ENCODE measurements at places on chromosomes 3 and 15. TPM values are rescaled to one million over a fixed set of nuclear protein-coding genes. Genes with fewer than 3 reads are reported as not detected.

DNA sequence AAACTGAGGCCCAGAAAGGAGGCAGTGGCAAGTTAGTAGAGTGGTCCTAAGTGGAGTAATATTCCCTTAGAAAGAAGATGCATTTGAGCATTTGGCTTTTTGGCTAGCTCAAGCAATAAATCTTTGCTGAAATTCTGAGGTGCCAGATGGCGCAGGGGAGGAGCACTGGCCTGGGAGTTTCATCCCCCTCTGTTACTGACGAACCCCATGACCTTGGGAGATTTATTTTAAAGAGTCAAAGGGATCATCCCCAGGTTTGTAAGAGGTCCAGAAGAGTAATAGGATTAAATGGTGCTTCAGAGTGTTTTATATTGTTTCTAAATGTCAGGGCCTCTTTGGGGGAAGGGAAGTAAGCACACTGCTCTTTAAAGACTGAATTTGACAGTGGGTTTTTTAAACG lies 85.1 kb upstream of the PIAS1 start:
- DNase-seq: no peak
- H3K27ac ChIP-seq: no peak overlapping the region
- peaks cover 27% of the 10 kb centered on the region for H3K27me3 ChIP-seq
- no peak overlapping the region for H3K4me3 ChIP-seq
- H3K36me3 ChIP-seq: no peaks in the 10 kb centered on the region

DNA sequence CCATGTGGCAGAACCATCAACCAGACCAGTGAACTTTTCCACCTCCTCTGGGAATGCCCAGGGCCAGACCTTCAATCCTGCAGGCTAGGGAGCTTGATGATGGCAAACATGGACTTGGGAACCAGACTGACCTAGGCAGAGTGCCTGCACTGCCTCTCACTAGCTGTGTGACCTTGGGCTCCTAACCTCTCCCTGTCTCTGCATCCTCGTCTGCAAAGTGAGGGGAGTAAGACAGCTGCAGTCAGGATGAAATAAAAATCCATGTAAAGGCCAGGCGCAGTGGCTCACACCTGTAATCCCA lies 17.5 kb upstream of the LOXL1 start:
- H3K27me3 ChIP-seq: no peaks in the 10 kb centered on the region
- H3K4me1 ChIP-seq: peaks cover 5% of the 10 kb centered on the region
- H3K36me3 ChIP-seq: no peaks in the 10 kb centered on the region

- peaks cover 10% of the 10 kb centered on the region for H3K27me3 ChIP-seq
- H3K27ac ChIP-seq: no peak overlapping the region
- H3K36me3 ChIP-seq: no peaks in the 10 kb centered on the region
- DNase-seq: no peak
- H3K4me3 ChIP-seq: no peak overlapping the region
Observed at GRCh38 chr15:88178631-88179030, 77.9 kb downstream of the NTRK3 start.

DNA sequence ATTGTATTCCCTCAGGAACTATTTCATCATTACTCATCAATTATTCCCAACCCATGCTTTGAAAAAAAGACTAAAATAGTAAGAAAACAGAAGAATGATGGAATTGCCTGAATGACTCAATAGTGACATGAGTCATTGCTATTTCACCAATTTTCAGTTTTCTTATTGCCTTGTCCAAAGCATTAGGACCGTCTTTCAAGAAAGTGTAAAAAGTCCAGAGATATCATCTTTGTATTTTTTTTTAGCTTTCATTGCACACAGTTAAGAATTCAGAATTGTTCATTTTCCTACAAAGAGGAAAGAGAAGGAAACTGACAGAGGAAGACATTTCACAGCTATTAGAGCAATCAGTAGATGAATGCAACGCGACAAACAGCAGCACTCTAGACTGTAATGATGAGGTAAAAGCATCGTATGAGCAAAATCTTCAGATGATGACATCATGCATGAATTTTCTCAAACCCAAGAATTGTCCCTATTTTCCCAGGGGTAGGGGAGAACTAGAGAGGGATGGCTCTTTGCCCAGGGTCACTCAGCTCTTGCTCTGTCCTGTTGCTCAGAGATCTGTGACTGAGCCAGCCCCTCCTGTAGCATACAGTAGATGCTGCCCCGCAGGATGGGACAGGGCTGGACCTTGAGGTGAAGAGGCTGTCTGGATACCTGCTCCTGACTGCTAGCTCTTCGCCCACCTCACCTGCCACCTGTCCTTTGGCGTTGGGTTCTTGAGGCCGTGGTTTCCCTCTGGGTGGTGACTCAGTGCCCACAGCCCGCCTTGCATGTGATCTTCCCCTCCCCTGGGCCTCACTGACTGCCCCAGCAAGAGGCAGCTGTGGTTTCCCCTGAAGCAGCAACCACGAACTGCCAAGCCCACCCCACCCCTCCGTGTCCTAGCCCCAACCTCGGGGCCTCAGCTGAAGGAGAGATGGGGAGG lies 84.8 kb downstream of the PPCDC start:
- peaks cover 2% of the 10 kb centered on the region for H3K36me3 ChIP-seq
- no peaks in the 10 kb centered on the region for H3K27me3 ChIP-seq
- peak; percentile 88 for DNase-seq
- H3K27ac ChIP-seq: peak overlapping the region; percentile 87
- peak overlapping the region; percentile 76 for H3K4me3 ChIP-seq

- H3K4me3 ChIP-seq: no peak overlapping the region
- no peak overlapping the region for H3K27ac ChIP-seq
- DNase-seq: no peak
Observed at GRCh38 chr15:26065723-26066122, 202.6 kb upstream of the ATP10A start.

- DNase-seq: no peak
- H3K36me3 ChIP-seq: no peaks in the 10 kb centered on the region
- peaks cover 9% of the 10 kb centered on the region for H3K27me3 ChIP-seq
- no peak overlapping the region for H3K4me3 ChIP-seq
Observed at GRCh38 chr3:100796556-100796955, 87.3 kb downstream of the TFG start.

Gene CCPG1
- 22.5 TPM for total RNA-seq

GRCh38 chr15:28098360-28098765 lies 752 bp downstream of the OCA2 start:
- H3K27ac ChIP-seq: no peak overlapping the region
- H3K4me3 ChIP-seq: peak overlapping the region; percentile 72

DNA sequence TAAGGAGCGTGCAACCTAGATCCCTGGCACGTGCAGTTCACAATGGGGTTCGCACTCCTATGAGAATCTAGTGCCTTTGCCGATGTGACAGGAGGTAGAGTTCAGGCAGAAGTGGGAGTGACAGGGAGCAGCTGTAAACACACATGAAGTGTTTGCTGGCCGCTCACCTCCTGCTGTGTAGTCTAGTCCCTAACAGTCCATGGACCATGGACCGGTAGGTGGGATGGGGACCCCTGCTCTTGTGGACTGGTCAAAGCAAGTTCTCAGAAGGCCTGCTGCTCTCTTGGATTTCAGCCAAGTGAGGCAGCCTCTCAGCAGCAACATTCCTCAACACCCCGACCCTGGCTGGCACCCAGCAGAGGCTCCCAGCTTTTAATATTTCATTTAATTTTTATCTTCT lies 58.2 kb upstream of the SNRPA1 start:
- no peaks in the 10 kb centered on the region for H3K4me1 ChIP-seq
- peaks cover 6% of the 10 kb centered on the region for H3K27me3 ChIP-seq
- no peaks in the 10 kb centered on the region for H3K36me3 ChIP-seq
- DNase-seq: no peak

DNA sequence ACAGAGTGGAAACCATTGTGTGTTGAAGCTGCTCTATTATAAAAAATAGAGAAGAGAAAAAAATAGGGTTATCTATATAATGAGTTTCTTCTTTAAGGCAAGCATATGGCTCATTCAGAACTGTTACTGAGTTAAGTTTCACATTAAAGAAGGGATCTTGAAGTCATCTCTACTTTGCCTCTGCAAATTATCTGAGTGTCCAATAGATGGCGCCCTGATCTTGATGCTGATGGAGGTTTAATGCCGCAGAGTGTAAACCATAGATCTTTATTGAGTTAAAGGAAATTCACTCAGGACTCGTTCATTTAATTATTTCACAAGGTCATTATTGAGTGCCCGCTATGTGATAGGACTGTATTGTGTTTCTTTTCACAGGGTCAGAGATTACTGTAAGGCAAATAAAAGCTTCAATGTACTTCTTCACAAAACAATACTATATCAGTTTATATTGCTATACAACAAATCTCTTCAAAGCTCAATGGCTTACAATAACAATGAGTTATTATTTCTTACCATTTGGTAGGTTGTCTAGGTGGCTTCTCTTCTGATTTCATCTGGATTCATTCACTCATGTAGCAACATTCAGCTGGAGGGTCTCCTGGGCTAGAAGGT lies 171.4 kb downstream of the NSUN3 start:
- no peaks in the 10 kb centered on the region for H3K4me1 ChIP-seq
- no peaks in the 10 kb centered on the region for H3K36me3 ChIP-seq

Gene RARB
- not detected for total RNA-seq

- peaks cover 7% of the 10 kb centered on the region for H3K4me1 ChIP-seq
- no peak overlapping the region for H3K27ac ChIP-seq
- H3K27me3 ChIP-seq: peaks cover 16% of the 10 kb centered on the region
- peak; percentile 74 for DNase-seq
- no peaks in the 10 kb centered on the region for H3K36me3 ChIP-seq
- H3K4me3 ChIP-seq: no peak overlapping the region
Observed at GRCh38 chr15:40279437-40280141, 3.3 kb downstream of the ANKRD63 start.

GRCh38 chr3:47128137-47128536 lies 35.8 kb downstream of the SETD2 start:
- H3K27me3 ChIP-seq: no peaks in the 10 kb centered on the region
- peaks cover 31% of the 10 kb centered on the region for H3K4me1 ChIP-seq
- no peak overlapping the region for H3K27ac ChIP-seq
- H3K36me3 ChIP-seq: peaks cover 10% of the 10 kb centered on the region

DNA sequence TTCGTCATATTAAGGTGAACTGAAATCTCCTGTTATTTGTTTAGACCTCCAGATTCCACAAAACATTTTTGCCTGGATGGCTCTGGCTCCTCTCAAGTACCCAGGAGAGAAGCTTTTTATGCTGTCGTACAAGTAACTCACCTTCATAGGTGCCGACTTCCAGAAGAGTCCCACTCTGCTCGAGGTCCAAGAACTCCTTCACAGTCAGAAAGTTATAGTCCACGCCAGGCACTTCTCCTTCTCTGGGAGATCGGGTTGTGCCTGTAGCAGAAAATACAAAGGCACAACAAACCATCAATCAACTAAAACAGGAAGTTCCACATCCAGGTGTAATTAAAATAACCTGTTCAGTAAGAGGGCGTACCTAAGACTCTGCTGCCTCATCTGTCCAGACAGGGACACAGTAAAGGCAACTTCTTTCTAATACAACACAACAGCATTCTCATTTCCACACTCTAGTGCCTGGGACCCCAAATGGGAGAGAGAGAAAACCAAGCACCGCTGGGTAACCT lies 545.3 kb downstream of the MAGI1 start:
- H3K4me3 ChIP-seq: no peak overlapping the region
- no peak for DNase-seq
- no peaks in the 10 kb centered on the region for H3K36me3 ChIP-seq
- no peaks in the 10 kb centered on the region for H3K4me1 ChIP-seq
- H3K27me3 ChIP-seq: no peaks in the 10 kb centered on the region

Gene RAD54L2
- 63.4 TPM for total RNA-seq

- H3K4me1 ChIP-seq: peaks cover 36% of the 10 kb centered on the region
- H3K4me3 ChIP-seq: peak overlapping the region; percentile 16
- peak overlapping the region; percentile 96 for H3K27ac ChIP-seq
Observed at GRCh38 chr3:156818890-156819289, 7.3 kb upstream of the LEKR1 start.

DNA sequence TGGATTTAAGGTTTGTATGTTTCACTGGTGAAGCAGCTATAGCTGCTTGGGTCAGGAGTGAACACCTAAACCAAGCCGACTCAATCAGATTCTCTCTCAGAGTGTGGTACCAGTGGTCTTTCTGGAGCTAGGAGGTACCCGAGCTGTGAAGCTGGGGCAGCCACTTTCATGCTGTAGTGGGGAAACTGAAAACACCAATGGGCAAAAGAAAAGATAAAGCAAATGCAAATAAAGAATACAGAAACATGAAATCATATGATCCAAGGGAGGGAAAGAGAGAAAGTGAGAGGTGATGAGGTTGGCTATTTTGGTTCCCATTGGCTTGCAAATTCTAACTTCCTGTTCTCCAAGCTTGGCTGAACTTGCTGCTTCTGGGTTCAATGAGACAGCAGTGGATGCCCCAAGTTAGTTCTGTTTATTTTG lies 212.3 kb upstream of the CFAP20DC start:
- peaks cover 7% of the 10 kb centered on the region for H3K27me3 ChIP-seq
- no peak overlapping the region for H3K27ac ChIP-seq
- no peaks in the 10 kb centered on the region for H3K36me3 ChIP-seq

DNA sequence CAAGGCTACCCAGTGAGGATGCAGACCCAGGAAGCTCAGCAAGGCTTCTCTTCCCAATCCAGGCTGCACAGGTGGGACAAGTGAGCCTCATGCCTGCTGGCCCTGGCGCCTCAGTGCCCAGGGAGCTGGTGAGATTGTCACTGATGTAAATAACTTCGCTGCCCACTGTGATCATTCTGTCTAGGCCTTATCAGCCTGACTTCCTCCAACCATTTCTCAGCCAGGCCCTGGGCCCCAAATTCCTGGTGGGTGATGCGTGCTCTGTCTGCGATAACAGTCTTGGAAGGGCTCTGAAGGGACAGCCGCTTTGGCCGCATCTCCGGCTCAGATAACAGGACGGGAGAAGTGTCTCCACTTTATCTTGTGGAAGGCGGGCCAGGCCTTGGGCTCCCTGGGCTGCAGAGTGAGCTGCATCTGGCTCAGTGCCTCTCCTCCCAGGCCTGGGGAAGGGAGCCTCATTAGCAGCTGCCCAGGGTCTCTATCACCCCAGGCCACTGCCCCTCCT lies 2.2 kb upstream of the FBLN2 start:
- H3K27ac ChIP-seq: no peak overlapping the region
- peaks cover 19% of the 10 kb centered on the region for H3K4me1 ChIP-seq
- no peaks in the 10 kb centered on the region for H3K36me3 ChIP-seq
- DNase-seq: peak; percentile 58

Gene CIP2A
- total RNA-seq: 27.0 TPM

DNA sequence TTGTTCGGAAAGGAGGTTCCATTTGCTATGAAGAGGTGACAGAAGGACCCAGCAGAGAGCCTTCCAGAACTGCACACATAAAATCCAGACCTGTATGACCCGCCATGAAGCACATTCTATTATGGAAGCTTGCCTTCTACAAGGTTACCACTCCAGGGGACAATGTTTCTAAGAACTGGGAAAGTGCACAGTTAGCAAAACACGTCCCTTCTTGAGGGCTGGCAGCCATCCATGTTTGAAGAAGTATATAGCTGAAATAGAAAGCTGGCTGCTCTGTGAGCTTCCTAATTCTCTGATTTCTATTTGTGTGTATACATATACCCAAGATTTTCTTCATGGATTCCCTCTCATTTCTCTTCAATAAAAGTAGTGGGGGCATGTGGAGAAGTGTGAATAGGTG lies 74.6 kb downstream of the CNTN3 start:
- no peaks in the 10 kb centered on the region for H3K4me1 ChIP-seq
- DNase-seq: no peak
- no peaks in the 10 kb centered on the region for H3K36me3 ChIP-seq

Data from natural killer cell treated with Interleukin-12 subunit alpha and Interleukin-12 subunit beta and Interleukin-15 and Interleukin-18, amount 100 ng/mL, for 72 hours (primary cell).